ENCODE measurements at places on chromosomes 1 and 21.

GRCh38 chr1:24541711-24542346, 14.1 kb upstream of the NCMAP start:
- no peak for DNase-seq

GRCh38 chr1:48469616-48470480, 2.2 kb downstream of the SPATA6 start:
- DNase-seq = peak; percentile 27

GRCh38 chr21:44511219-44511937, 28.6 kb downstream of the KRTAP10-1 start:
- DNase-seq = no peak

DNA sequence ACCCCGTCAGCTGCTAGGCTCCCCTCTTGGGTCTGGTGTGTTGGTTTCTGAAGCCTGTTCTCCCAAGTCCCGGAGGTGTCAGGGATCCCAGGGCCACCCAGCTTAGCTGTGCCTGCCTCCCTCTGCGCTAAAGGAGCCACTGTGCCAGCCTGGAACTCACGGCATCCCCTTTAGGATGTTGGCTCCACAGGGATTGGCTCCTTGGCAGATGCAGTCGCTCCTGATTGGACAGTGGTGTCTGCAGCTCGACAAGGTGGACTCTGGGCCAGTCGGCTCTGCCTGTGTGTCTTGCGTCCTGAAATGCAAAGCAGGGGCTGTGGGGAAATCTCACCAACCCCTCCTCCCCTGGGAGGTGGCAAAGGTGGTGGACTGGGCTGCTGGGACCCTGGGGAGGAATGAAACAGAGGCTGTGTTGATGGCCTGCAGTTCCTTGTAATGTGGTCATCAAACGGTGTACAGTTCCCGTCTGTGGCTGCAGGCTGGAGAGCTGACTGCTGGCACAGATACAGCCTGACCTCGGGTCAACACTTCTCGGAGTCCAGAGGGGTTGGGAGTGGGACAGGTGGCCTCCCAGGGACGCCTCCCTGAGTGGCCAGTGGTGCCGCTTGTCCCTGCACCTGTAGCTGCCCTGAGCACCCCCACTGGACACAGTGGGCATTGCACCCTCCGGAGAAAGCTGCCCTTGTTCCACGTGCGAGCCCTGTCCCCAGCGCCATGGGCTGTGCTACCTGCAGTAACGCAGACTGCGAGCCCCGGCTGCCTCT, 11.5 kb upstream of the KCNAB2 start:
- peak; percentile 21 for DNase-seq

DNA sequence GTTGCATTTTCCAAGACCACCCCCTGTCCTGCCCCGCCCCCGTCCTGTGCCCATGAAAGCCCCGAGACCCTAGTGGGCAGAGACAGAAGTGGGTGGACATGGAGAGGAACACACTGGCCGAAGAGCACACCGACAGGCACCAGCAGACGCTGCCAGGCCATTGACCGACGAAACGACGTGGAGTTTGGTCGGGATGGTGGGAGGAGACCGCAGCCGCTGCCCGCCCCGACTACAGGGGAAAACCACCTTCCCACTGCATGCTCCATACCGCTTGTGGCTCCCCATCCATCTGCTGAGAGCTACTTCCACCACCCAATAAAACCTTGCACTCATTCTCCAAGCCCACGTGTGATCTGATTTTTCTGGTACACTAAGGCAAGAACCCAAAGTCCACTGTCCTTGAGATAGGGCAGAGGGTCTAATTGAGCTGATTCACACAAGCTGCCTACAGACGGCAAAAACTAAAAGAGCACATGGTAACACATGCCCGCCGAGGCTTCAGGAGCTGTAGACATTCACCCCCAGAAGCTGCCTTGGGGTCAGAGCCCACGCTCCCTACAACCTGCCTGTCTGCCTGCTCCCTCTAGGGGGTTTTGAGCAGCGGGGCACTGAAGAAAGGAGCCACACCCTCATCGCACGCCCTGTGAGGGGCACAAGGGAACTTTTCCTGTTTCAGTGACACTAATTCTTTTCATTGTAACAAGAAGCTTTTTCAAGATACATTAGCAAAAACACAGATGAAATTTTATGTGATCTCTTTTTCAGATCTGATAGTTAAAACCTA, 81.2 kb upstream of the RAB3GAP2 start:
- no peak for DNase-seq

DNA sequence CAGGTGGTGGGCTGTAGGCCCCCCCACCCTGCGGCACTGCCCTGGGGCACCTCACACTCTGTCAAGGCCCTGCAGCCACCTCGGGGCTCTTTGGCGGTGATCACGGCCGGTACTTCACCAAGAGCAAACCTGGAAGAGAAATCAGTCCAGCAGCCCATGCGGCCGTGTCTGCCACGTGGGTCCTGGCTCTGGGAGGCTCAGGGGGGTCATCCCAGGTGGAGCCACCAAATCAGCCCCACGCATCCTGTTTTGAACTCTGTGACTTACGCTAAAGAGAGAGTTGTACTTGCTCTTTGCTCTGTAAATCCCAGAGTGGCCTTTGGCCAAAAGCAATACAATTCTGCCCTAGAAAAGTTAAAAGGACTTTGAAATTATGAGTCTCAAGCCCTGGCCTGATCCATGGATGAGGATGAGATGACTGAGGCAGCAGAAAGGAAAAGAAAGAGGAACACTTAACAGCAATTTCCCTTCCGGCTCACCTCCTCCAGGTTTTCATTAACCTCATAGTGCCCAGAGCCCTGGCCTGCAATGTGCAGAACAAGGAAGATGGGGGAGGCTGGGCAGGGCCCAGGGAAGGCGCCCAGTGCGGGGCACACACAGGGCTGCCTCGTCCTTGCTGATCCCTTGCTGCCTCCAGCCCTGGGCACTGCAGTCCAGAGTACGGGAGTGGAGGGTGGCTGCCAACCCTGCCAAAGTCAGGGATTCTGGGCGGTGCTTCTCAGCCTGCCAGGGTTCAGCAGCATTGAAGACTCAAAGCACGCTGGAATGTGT, 337.0 kb downstream of the MATN1 start:
- DNase-seq = no peak

DNA sequence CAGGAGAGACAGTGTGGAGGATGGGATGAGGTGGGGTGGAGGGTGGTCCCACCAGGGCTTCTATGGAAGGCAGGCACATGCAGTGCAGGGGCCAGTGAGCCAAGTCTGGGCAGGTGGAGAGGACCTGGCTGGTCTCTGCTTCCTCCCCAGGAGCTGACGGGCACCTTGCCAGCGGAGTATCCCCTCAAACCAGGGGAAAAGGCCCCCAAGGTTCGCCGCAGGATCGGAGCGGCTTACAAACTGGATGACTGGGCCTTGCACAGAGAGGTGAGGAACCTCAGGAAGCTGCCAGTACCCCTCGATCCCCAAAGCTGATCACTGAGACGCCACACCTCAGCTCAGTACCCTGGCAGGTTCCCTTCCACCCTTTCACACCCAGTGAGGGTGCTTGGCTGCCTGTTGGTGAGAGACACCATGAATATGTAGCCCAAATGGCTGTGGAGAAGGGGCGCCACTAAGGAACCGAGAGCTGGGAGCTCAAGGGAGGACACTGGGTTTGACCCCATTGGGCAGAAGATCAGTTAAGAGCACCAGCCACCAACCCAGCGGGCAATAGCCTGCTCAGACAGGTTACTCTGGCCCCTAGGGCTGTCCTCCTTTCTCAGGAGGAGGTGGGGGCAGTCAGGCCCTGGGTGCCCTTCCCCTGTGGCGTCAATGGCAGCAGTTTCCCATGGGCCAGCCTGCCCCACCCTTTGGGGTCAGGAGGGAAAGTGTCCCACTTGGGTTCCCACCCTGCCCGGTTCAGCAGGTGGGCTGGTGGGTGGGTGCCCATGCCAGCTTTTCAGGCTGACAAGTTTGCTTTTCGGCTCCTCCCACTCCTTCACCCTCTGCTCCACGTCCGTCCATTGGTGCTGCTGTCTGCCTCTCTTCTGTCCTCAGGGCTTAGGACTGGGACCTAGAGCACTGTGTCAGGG, 5.5 kb downstream of the INAVA start:
- DNase-seq = no peak

DNA sequence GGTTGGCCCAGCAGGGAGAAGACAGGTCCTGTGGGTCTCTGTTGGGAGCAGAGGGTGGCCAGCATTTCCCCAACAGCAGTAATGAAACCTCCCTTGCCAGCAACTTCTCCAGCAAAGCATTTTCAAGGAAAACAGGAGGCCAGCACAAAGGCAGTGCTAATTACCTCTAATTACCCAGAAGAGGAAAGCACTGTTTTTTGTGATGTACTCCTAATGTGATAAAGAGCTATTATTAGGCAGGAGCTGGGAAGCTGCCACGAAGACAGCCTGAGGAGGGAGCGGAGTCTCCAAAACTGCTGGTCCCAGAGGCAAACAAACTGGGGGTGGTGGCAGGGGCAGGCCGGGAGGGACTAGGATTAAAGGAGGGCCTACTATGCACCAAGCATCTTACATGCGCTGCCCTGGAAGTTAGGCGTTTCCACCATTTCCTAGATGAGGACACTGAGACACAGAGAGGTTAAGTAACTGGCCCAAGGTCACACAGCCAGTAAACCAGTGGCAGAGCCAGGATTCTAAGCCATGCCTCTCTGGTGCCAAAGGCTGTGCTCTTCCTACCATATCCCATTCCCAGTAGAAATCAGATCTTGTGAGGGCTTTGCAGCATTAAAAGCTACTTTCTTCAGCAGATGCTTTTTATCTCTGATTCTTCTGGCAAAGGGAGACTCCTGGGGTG, 24.5 kb downstream of the HTR6 start:
- no peak for DNase-seq

DNA sequence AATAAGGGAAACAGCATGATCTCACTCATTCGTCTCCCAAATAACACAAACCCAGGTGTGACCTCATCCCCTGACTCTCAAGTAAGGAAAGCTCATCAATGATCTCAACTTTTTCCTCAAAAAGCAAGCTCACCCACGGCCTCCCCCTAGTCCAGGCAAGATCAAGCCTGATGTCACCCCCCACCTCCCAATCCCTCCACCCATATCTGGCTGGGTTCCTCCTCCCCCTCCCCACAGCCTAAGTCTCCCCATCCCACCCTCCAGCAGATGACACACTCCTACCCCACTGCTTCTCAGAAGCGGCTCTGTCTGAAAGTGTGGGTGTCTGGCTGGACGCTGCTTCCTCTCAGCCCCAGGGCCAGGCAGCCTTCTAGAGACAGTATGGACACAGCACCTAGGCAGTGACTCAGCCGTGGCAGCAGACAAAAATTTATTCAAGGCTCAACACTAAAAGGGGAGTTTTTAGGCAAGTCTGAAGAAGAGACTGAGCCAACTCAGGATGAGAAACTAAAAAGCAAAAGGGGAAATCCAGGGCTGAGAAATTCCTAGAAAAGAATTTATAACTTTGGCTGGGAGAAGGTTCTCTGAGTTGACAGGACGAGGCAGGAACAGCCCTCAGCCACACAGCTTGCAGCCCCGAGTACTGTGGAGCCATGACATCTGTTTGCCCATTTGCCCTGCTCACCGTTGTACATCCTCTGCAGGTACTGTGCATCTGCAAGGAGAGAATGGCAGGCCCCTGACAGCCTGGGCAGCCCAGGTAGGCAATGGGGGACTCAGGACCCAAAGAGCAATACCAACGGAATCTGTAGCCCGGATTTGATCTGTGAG, 81.6 kb upstream of the LRRC8D start:
- no peak for DNase-seq

DNA sequence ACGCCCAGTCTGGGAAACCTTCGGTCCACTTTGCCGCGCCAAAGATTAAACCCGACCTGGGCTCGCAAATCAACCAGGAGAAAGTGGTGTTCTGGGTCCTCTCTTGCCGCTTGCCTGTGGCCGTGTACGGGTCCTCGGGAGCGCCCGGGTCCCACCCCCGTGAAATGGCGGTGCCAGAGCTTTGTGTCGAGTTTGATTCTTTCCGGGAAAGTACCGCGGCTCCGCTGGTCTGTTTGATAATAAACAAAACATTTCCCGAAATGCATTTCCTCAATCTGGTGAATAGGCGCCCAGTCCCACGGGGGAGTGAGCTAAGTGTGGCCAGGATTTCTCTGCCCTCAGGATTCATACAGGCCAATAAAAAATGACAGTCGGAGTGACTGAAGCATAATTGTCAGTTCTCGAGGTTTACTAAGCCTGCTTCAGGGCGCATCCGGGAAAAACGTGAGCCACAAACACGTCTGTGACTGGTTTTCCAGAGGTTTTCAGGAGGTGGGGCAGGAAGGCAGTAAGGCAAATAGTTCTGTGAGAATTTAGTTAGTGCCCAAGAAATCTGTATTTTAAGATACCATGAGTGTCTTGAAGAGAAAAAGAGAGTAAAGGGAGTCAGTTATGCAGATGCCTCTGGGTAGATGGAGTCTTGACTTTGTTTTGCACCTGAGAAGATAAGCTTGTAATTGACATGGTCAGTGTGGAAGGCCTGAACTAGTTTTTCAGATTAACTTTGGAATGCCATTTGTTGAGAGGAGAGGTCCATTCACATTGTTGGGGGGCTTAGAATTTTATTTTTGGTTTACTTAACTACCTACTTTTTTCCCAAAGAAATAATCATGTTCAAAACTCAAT, 675 bp downstream of the IFNAR1 start:
- peak; percentile 71 for DNase-seq

DNA sequence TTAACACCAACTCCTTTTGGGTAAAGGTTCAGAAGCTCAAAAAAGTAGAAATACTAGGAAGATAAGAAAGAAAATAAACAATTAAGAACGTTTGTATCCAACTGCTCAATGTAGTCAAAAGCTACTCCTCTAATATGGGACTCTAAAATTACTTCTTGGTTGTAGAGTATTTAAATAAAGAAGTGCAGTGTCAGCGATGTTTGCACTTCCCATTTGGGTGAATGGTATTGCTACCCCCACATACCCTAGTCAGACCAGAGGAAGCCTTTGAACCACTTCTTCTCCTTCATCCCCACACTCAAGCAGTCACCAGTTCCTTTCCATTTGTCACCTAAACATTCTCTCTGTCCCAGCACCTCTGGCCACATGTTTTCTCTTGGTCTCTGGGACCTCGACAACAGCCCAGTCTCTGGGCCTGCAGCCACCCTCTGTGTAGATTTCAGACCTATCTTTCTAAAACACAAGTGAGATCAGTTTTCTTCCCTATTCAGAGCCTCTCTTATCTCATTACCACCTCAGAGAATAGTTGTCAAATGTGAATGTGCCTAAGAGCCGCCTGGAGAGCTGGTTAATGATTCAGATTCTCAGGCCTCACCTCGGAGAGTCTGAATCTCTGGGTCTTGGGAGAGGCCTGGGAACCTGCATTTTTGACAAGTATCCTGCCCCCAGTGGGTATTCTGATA, 109.8 kb downstream of the OMA1 start:
- no peak for DNase-seq

GRCh38 chr1:18746981-18747380, 112.5 kb downstream of the TAS1R2 start:
- DNase-seq = no peak

GRCh38 chr1:9397997-9398526, 105.4 kb downstream of the SPSB1 start:
- peak; percentile 85 for DNase-seq

GRCh38 chr1:26754086-26754874, 33.5 kb upstream of the PIGV start:
- DNase-seq = no peak

- DNase-seq = no peak
Observed at GRCh38 chr1:108722292-108722691, 9.6 kb downstream of the FNDC7 start.

DNA sequence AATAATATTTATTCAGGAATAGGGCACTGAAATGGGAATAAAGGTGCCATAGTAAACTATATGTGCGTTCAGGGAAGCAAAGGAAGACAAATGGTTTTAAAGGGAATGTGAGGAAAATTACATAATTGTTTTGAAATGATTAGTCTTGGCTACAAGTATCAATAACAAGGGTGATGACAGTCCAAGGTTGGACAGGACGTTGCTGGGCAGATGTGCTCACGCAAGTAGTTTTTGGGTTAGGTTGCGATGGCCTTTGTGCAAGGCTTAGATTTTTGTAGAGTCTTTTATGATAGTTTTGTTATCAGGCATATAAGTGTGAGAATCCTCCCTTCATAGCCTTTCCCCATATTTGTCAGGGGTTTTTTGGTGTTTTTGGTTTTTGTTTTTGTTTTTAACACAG, 57.0 kb downstream of the SPATA6 start:
- DNase-seq = no peak
